Stimulated activated memory B cell treated with anti-CD40 and anti-IgM and Interleukin-4, amounts not matched to agents 10 μg/mL and 1 μg/mL and 100 μg/mL, for 72 hours (primary cell): ENCODE measurements at places on chromosomes 12 and 14.

- no peak for ATAC-seq
Measured at GRCh38 chr12:38540156-38540555, 223.6 kb downstream of the ALG10B start.

DNA sequence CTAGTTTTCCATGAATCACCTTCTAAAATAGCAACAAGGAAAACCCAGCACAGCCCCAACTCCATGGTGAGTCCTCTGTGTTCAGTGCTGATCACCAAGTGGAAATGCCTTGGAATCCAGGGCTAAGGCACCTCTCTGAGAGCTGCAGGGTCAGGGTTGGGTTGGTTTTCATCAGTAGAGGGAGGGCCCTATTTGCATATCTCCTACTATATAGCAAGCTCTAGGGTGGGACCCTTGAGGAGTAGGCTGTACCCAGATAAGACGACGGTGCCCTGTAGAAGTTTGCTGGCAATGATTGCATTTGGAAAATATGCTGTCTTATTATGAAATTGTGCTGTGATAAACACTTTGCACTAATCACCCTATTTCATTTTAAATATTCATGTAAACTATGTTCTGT is 1011.8 kb downstream of the TMEM121 start:
- no peak for ATAC-seq

DNA sequence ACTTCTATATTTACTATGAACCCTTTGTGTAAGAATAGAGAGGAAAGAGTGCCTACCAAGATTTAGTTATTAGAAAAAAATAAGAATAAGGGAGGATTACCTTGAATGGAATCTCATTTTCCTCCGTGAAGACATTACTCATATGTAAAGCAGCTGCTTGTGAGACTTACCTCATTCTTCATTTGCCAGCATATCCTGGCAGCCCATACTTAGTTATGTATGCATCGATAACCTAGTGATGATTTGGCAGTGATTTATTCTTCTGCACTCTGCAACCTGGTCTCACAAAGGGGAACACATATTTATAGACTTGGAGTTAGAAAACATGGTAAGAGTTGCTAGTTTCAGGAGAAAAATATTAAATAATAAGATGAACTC is 56.8 kb downstream of the LRFN5 start:
- ATAC-seq: no peak

DNA sequence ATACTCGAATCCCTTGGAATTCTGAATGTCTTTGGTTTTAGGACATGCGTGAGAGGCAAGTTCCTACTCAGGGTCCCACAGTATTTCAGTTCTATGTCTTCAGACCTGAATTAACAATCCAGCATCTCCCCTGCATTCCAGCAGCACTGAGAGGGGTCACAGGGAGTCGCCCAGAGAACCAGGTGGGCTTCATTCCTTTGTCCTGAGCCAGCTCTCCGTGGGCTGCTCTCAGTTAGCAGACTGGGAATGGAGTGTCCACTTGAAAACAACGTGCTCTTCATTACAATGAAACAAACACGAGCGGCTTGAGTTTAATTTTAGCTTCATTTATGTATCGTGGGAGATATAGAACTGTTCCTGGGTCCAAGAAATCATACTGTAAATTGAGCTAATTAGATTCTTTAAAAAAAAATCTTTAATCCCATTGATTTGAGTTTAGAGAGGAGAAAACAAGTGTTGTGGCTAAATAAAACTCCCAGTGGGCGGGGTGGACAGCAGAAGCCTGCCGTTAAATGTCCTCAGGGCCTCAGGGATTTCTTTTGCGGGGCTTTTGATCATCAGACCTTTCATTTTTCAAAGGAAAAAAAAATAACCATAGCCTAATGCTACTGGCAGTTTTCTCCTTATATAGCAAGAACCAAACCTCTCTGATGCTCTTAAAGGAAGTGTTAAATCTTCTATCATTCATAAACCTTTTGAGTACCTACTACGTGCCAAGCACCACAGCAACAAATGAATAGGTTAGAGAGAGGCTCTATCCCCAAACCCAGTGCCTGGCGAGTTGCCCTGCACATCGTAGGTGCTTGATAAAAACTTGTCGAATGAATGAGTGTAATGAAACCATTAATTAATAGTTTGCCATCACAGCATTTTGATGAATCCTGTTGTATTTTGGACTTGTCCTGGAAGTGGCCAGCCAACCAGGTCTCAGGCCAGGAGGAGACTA is 140.4 kb downstream of the CHST11 start:
- peak; percentile 58 for ATAC-seq

DNA sequence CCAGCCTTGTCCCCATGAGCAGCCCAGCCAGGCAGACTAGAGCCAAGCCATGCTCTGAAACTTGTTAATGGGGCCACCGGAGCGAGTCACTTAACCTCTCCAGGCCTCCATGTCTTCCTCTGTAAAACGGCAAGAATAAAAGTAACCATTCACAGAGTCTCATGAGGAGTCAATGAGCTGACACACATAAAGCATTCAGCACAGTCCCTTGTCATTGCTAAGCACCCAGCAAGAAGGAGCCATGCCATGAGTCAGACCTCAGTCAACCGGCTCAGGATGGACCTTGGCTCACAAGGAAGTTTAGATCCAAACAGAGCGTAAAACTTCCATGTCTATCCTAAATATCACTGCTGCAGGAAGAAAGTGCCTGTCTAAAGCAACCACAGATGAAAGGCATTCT is 10.6 kb downstream of the FICD start:
- ATAC-seq: no peak

DNA sequence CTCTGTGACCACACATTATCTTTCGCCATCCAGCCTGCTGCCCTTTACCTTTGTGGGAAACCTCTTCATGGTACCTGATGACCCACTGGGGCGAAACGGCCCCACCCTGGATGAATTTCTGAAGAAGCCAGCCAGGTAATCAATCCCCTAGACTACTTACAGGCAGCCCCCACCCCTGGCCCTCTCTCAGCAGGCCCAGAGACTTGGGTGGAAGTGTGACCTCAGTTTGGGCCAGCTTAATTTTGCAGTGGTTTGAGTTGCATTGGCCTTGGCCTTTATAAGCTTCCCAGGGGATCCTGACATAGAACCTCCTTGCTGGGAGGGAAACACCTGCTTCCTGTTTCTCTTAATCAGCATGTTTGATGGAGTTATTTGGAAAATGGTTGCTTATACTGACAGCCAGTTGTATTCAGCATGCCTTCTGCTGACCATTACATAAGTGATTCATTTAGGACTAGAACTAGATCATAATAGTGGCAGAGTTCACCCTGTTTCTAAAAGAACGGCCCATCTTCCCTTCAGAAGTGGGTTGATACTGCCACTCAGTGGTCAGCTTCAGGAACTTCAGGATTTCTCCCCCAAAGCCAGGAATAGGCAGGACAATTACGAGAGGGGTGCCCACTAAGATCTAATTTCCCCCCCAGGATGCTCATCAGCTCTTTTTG is 6.1 kb downstream of the SDR39U1 start:
- ATAC-seq: peak; percentile 66

- peak; percentile 70 for ATAC-seq
Measured at GRCh38 chr12:56267443-56268071, 815 bp downstream of the COQ10A start.

GRCh38 chr14:103728721-103729120 is 13.1 kb downstream of the ZFYVE21 start:
- ATAC-seq: no peak

GRCh38 chr14:60242429-60242828 is 6.6 kb upstream of the PPM1A start:
- ATAC-seq: peak; percentile 45

GRCh38 chr12:77060136-77060882 is 5.1 kb downstream of the E2F7 start:
- peak; percentile 94 for ATAC-seq

DNA sequence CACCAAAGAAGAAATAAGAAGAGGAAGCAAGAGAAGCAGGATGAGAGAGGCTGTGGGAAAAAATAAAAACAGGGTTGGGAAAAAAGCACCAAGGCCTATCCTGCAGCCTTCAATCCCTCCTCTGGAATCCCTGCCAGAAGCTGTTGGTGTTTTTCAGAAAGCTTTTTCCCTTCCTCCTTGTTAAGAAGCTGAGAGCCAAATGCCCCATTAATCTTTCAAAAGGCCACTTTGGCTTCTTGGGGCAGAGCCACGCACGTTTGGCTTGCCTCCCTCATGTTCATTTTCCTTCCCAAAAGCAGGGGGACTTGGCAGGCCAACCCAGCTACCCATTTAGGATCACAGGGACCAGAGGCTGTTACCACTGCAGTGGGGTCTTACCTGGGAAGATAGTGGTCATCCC is 365.3 kb downstream of the NUAK1 start:
- ATAC-seq: no peak

DNA sequence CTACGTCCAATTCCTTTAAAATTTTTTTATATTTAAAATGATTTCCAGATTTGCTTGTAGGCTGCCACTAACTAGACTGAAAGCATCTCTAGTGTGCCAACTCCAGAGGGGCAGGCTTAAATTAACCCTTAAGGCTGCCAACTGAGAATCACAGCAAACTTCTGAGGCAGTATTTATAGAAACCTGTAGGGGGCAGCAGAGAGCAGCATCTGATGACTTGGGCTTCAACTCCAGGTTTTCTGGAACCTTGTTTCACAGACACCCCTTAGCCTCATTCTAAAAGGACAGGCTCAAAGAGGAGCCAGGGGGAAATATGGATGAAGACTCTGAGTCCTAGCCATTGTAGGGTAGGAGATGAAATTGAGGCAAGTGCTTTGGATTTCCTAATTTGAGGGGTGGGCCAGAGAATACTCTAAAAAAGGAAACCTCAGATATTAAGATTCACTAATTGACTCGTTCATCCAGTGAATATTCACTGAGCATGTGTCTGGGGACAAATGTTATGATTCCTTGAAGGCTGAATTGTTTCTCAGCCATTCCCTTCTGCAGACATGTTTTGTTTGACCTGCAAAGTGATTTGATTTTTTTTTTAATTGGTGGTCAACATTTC is 63.3 kb upstream of the HSPB8 start:
- no peak for ATAC-seq

DNA sequence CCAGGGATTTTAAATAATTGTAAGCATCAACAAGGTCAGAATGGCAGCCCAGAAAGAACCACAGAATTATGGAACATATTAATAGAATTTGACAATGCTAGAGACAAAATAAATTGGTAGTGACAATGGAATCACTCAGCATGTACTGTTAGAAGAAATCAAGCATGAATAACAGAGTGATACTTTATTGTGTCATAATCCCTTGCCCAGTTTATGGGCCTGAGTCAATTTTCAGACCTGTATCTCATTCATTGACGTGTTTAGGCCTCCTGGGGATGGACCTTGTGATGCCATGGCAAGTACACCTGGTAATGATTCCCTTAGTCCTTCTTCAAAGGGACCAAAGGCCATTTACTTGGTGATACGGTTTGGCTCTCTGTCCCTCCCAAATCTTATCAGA is 12.8 kb upstream of the CCDC91 start:
- ATAC-seq: no peak

DNA sequence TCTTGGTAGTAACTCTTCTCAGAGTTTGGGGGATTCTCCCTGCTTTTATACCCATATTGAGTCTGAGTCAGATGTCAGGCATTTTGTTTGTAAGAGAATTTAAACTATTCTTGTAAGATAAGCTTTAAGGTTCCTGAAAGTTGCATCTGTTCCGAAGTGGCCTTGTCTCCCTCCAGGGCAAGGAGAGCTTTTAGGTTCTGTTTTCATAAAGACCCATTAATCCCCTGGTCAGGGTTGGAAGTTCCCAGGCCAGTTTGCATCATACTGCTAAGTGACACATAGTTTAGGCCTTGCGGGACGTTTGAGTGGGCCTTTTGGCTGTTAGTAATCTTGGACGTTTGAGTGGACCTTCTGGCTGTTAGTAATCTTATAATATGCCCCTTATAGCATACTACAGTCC is 396.7 kb downstream of the NPAS3 start:
- ATAC-seq: no peak

DNA sequence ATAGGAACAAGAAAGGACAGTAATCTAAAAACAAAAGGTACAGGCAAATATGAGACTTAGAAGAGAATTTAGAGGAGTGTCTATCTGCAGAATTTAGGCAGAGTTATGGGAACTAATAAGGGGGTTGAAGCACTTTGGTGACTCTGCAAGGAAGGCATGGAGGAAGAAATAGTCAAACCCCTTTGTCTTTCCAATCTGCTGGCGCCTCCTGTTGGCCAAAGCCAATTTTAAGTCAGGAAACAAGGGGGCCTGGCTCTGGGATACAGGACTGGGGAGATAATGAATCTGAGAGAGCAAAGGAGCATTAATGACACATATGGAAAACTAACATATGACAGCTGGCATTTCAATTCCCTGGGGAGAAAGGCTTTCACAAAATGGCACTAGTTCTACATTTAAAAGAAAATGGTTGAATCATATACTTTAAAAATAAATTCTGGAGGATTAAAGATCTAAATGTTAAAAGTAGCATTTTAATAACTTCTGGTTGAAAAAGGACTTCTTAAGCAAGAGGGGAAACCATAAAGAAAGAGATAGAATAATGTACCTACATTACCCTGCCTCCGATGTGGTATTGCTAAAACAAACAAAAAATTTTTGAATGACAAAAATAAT is 48.5 kb upstream of the CSRP2 start:
- no peak for ATAC-seq

- ATAC-seq: no peak
Measured at GRCh38 chr12:49959685-49960473, 1.8 kb upstream of the AQP5 start.

DNA sequence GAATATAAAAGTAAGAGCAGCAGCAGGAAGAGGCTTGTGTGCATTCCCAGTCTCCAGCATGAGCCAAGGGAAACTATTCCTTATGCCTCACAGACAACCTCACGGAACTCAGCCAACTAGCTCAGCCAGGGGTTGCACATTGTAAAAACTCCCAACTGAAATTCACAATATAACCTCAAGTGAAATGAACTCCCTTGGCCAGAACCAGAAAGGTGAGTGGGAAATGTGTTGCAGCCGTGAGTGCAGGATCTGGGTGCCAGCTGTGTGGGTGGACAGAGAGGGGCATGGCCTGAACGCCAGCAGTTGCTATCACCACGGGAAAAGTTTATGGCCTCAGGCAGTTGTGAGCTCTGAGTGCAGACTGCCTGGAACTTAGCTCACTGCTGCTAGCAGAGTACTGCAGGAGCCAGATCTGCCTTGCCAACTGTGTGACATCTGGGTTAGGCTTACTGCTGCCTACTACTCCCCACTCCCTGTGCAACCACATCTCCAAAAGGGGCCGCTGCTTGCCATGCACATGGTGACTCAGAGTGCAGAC is 2.3 kb upstream of the CLEC1A start:
- ATAC-seq: no peak

DNA sequence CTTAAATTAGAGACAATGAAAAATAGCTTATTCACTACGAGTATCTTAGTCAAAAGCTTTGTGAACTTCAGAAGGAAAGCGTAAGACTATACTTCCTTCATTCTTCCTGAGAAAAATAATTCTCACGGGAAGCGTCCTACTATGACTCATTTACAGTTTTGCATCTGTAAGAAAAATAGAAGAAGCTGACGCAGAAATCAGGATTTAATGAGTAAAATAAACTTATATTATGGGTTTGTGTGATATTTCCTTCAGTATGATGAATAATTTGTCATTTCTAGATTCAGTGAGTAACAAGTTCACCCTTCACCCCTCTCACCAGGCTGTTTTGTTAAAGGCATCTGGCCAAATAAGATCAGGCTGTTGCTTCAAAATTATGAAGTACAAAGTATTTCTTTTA is 17.8 kb upstream of the PDE3A start:
- no peak for ATAC-seq
